Ureter (tissue), 1 donor: ENCODE measurements at places on chromosomes 3 and 15.
A peak's percentile ranks its signal among the peaks of the same experiment; 100 is the strongest.

DNA sequence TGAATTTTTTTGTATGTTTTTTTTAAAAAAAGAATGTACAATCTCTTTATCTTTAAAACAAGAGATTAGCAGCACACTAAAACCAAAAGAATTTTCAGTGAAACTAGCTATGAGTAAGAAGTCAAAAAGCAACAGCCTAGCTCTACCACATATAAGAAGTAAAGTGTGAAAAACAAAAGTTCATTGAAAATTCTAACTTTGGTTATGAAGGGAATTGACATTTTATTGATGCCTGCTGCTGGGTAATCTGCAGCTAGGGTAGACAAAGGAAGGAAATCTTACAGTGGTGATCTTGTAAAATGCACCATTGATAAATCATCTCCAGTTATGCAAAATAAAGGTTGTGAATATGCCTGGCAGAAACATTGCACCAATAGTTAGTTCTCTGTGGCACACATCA is 37.8 kb upstream of the FOXB1 start:
- DNase-seq = no peak

GRCh38 chr3:12918231-12918630 is 76.9 kb upstream of the RPL32 start:
- no peak for DNase-seq

DNA sequence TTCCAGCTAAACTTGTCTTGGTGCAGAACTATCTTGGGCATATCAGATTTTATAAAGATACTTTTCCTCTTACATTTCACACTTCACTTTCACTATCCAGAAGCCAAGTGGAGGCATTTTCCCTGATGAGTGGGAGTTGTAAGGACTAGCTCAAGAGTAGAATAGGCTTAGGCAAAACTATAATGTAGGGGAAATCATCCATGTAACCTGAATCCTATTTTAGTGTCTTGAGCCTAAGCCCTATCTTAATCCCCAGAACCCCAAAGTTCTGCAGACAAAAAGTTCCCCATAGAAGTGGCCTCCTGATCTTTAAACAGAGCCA is 42.2 kb upstream of the CD47 start:
- DNase-seq = no peak

- no peak for DNase-seq
Observed at GRCh38 chr15:38474155-38474757, 20.3 kb downstream of the FAM98B start.

DNA sequence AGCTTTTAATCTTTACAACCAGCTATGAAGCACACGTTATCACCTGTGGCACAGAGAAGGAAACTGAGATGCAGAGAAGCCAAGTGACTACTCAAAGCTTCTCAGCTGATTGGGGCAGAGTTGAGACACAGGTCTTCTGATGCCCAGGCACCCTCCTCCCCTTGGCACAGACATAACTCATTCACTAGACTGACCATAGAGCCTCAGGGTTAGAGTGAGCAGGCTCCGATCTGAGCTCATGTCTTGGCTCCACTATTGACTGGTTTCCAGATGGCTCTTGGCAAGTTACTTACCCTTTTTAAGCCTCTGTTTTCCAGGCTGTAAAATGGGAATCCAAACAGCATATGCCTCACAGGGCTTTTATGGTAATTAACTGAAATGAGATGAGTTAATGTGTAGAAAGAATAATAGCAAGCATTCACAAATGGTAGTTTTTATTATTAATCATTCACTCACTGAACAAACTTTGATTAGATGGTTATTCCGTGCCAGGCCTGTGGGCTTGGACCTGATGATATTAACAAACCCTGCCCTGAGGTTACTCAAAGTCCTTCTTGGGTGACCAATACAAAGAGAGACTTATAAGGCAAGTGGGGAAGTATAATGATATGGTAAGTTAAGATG is 184.3 kb downstream of the ANXA2 start:
- no peak for DNase-seq

GRCh38 chr3:130582457-130583153 is 65.6 kb downstream of the COL6A6 start:
- DNase-seq = no peak

GRCh38 chr3:11455956-11456355 is 183.8 kb downstream of the ATG7 start:
- no peak for DNase-seq

DNA sequence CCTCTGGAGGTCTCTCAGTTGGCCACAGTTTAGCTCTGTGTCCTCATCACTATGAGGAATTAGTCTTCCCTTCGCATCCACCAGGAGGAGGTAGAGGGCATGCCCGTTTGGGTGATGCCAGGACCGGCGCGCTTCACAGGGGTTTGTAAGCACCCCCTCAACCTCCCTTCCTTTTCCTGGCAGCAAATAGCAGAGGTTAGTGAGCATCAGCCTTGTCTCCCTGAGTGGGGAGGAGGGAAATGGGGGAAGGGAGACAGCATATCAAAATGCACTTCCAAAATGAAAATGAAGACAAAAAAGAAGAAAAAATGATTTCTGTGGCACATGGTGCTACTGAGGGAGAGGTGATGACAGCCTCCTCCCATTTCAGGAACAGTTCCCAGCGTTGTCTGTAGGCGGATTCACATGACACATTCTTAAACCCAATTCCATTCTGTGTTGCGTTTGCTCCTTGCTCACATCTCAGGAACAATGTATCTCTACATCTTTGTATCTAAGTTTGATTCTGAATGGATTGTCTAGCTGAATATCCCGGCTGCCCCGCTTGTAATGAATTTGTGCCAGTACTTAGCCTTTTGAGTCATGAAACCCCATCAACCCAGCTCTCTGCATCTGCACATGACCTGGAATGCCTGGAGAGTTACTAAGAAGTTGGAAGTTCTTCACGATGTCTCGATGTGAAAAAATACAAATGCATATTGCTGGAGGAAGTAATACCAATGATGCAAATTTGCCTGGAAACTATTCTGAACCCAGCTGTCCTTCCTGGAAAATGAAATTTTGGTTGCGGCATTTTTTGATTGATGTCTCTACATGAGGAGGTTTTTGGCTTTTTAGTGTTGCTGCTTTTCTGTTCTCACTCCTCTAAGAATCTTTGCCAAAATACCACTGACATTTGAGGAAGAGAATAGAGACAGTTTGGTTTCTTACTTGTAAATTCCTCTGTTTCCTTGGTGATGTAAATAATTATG is 45.2 kb downstream of the TYRO3 start:
- peak; percentile 72 for DNase-seq

DNA sequence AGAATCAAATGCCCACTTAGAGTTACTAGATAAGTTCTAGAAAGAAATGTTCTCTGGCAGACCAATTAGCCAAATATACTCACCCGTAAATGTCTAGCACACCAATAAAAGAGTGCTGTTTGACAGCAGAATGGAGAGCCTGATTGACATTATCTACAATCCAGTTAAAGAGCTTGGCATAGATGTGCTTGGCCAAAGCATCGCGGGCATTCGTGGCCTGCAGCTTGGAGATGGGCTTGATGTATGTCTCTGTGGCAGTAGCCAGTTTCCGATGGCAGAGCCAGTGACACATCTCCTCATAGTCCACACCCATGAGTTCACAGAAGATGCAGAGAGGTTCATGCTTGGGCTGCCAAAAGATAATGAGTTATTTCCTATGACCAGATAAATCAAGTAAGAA is 101.5 kb upstream of the MYO5C start:
- no peak for DNase-seq

GRCh38 chr15:67824976-67825880 is at the start of gene SKOR1:
SKOR1 (plus strand) TSS chr15:67825509; CDS start chr15:67825603, 94 bp downstream.
- DNase-seq = no peak

- peak; percentile 30 for DNase-seq
Observed at GRCh38 chr3:44419923-44420650, 57.4 kb downstream of the ZNF445 start.

DNA sequence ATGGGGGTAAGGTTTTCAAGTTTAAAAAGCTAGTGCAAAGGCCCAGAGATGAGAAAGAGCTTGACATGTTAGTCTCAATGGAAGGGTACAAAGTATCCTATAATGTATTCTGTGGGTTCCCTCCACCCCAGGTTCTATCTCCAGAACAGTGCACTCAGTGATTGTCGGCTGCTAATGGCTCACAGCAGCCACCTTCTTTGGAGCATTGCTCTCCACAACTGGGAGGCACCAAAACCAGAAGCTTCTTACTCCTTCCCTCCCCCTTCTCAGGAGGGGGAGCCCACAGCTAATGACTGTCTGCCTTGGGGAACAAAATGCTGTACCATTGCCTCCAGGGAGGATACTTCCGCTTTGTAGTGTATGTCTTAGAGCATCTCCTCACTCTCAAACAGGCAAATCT is 439.4 kb upstream of the RBMS3 start:
- DNase-seq = no peak

GRCh38 chr3:187185759-187186158 is 11.5 kb upstream of the RTP1 start:
- no peak for DNase-seq

DNA sequence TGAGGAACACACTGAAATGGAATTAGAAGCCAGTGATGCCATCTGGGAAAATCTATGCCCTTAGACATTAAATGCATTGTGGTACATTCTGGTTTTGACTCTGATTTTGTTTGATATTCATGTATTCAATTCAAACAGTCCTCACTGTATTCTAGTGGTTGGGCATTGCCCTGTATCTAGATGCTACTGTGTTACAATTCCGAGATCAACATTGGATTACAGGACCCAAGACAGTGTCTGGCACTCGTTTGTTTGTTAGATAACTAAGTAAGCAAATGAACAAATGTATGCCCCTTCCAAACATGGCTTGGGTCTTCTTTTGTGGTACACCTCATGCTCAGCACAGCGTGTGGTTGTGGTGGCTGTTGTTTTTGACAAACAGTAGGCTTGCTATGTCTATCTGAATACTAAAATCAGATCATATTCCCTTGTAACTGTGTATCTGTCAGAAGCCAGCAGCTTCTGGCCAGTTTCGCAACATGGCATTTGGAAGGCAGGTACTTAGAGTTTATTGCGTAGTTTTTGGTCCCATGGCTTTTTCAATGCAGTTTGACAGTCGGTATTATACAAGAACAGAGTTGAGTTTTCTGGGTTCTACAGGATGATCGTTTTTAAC is 5.7 kb downstream of the FILIP1L start:
- DNase-seq = no peak

- DNase-seq = no peak
Observed at GRCh38 chr3:84904816-84905555, 53.8 kb upstream of the CADM2 start.

DNA sequence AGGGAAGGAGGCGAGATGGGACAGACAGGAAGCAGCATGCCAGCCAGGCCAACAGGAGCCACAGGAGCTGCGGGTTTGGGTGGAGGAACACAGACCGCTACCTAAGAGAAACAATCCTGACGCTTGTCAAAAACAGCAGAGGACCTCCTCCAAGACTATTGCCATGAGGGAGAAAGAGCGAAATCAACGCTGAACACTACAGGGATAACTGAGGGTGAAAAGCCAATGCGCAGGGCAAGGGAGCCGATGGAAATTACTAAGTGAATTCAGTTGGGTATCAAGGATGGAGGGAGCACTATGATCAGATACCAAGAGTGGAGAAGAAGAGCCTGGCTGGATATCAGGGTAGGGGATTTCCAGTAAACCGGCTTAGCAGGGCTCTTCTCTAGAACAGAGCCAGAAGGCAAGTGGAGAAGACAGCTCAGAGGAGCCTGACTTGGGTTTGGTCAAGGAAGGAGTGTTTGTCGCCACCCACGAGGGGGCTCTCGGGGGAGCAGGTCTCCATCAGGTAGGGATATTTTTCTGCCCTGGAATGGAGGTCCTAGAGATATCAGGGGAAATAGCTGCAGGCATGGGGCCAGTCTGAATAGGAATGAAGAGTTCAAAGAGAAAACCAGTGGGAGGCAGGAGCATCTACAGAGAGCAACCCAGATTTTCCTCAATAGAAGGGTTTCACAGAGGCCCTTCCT is 48.4 kb downstream of the SLC41A3 start:
- DNase-seq = peak; percentile 31

- no peak for DNase-seq
Observed at GRCh38 chr3:71689291-71689690, 35.9 kb downstream of the EIF4E3 start.

DNA sequence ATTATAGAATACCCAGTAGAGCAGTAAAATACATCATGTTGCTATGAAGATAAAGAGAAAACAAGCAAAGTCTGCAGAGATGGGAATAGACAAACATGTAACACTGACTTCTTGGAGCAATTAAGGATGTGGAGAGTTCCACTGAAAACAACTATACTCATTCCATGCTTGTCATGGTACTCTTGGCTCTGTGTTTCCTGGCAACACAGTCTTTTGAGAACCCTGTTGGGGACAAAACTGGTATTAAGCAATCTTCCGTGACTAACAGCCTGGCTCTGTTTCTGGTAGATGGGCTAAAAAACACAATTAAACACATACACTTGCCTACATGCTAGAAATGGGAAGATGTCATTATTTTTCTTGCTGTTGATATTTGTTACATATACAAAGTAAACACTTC is 1212.3 kb upstream of the GBE1 start:
- DNase-seq = no peak

- DNase-seq = no peak
Observed at GRCh38 chr3:56985878-56986277, 74.6 kb upstream of the SPATA12 start.

GRCh38 chr15:85759376-85759775 is 35.3 kb downstream of the KLHL25 start:
- DNase-seq = no peak
